Stimulated activated CD4-positive, alpha-beta T cell treated with anti-CD3 and anti-CD28 coated beads, Interleukin-1b, Interleukin-23, amount 100 ng/mL, for 1 hour (primary cell): ENCODE measurements at places on chromosomes 11 and 22.

- DNase-seq: no peak
Observed at GRCh38 chr11:98736833-98737232, 283.9 kb upstream of the CNTN5 start.

- DNase-seq: no peak
Observed at GRCh38 chr11:37710031-37710430, 1112.0 kb upstream of the RAG2 start.

GRCh38 chr22:27494785-27495184 is 306.8 kb downstream of the MN1 start:
- no peak for DNase-seq

DNA sequence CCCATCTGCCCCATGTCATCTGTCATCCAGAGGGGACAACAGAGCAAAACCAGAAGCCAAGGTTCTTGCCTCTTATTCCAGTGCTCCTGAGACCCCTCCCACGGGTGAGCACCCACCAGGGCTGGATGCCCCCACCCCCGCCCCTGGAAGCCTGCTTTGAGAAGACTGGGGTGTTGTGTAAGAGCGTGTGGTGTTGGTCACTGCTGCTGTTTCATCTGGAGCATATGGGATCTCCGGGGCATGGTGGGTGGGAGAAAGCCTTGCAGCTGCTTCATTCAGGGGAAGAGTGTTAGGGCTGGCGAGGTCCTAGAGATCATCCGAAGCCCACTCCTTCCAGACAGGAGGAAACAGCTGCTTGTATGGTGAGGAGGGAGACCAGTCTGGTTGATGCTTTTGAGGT is 54.1 kb downstream of the CHRDL2 start:
- DNase-seq: no peak

- no peak for DNase-seq
Observed at GRCh38 chr11:12182676-12183541, 72.5 kb downstream of the MICAL2 start.

- DNase-seq: no peak
Observed at GRCh38 chr11:14371249-14371648, 12.3 kb upstream of the RRAS2 start.

- DNase-seq: no peak
Observed at GRCh38 chr22:34841331-34841771, 224.6 kb upstream of the ISX start.

DNA sequence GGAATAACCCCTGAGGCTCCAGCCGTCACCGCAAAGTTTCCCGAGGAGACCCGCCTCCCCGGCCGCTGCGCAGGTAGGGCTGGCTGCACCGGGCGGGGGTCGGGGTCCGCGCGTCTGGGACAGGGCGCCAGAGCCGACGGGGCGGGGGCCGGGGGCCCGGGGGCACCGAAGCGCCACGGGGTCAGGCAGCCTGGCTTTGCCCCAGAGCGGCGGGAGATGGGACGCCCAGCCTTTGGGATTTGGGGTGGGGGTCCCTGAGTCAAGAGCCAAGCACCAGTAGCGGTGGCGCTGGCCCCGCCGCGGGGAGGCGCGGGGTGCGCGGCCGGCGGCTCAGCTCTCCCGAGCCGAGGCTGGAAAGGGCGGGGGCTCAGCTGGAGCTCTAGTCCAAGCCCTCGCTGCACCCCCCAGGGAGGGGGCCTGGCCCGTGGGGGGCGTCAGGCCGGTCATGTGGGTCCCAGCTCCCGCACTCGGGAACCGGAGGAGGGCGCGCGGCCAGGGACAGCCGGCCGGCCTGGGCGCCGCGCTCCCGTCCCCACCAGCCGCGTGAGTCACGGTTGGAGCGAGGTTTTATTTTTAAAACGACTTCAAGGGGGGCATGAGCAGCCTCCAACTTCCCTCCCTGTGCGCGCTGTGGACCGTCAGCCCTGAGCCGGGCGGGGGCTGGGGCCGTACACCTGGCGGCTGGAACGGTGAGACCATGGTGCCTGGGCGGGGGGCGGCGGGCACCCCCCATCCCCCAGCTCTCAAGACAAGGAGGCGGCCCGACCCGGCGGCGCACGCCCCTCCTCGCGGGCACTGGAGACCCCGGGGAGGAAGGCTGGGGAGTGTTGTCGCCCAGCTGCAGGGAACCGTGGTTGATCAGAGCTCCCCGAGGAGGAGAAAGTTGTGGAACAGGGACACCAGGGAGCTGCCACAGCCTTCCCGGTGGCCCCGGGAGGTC is 626 bp downstream of the FLRT1 start:
- no peak for DNase-seq
